ENCODE measurements at places on chromosomes 5 and 9. TPM values are rescaled to one million over a fixed set of nuclear protein-coding genes. Genes with fewer than 3 reads are reported as not detected.

CCDC107 gene
- 20.9 TPM for polyA plus RNA-seq

FGF1 gene
- polyA plus RNA-seq = 5.3 TPM

PHF24 gene
- polyA plus RNA-seq = not detected

IL13 gene
- 0.08 TPM for polyA plus RNA-seq

PCDHGA10 gene
- 2.0 TPM for polyA plus RNA-seq

KIF12 gene
- polyA plus RNA-seq = 0.15 TPM

CDH9 gene
- not detected for polyA plus RNA-seq

PRDM9 gene
- polyA plus RNA-seq = not detected

SSNA1 gene
- polyA plus RNA-seq = 124 TPM

PAEP gene
- not detected for polyA plus RNA-seq

PCDHGA6 gene
- 1.4 TPM for polyA plus RNA-seq

IFNA2 gene
- polyA plus RNA-seq = not detected

GMCL2 gene
- polyA plus RNA-seq = not detected

PCDHA9 gene
- polyA plus RNA-seq = 0.02 TPM

CHMP5 gene
- 88.3 TPM for polyA plus RNA-seq

KCNIP1 gene
- polyA plus RNA-seq = 1.1 TPM

TAS2R1 gene
- polyA plus RNA-seq = not detected

C1QTNF3 gene
- 1.5 TPM for polyA plus RNA-seq

CARD9 gene
- polyA plus RNA-seq = 1.7 TPM

PCDHGA4 gene
- polyA plus RNA-seq = 2.2 TPM

ENHO gene
- 1.5 TPM for polyA plus RNA-seq

GDNF gene
- polyA plus RNA-seq = 8.4 TPM

PCDHGA1 gene
- 1.6 TPM for polyA plus RNA-seq

FAM169A gene
- polyA plus RNA-seq = 3.3 TPM

TAF11L7 gene
- polyA plus RNA-seq = not detected

PCDHA2 gene
- not detected for polyA plus RNA-seq

KIF24 gene
- 1.2 TPM for polyA plus RNA-seq

KIF20A gene
- polyA plus RNA-seq = 16.0 TPM

BBLN gene
- polyA plus RNA-seq = 79.4 TPM

BTNL9 gene
- not detected for polyA plus RNA-seq

CAAP1 gene
- 21.3 TPM for polyA plus RNA-seq

ARID3C gene
- 0.11 TPM for polyA plus RNA-seq

MEIKIN gene
- polyA plus RNA-seq = not detected

F2RL2 gene
- polyA plus RNA-seq = 29.4 TPM

OR1N1 gene
- polyA plus RNA-seq = not detected

PRR16 gene
- polyA plus RNA-seq = 26.7 TPM

NAA35 gene
- polyA plus RNA-seq = 12.9 TPM

SLC6A7 gene
- not detected for polyA plus RNA-seq

EIF4EBP3 gene
- polyA plus RNA-seq = 1.1 TPM

GRIA1 gene
- 0.35 TPM for polyA plus RNA-seq

SNAPC3 gene
- polyA plus RNA-seq = 20.6 TPM

PCDHGA2 gene
- 1.5 TPM for polyA plus RNA-seq

PCDHB12 gene
- polyA plus RNA-seq = 1.9 TPM

FAM120AOS gene
- 30.1 TPM for polyA plus RNA-seq

PCDHB9 gene
- 2.4 TPM for polyA plus RNA-seq

MACROH2A1 gene
- 146 TPM for polyA plus RNA-seq

MYMK gene
- polyA plus RNA-seq = not detected

All from SK-N-SH (cell line).